Activated CD4-positive, alpha-beta T cell treated with anti-CD3 and anti-CD28 coated beads, Interleukin-2, amount 50 U/mL, for 4 hours (primary cell): ENCODE measurements at places on chromosomes 5 and 9.

- DNase-seq: no peak
Measured at GRCh38 chr9:125202846-125203618, 2.7 kb downstream of the RABEPK start.

- DNase-seq: no peak
Measured at GRCh38 chr9:97507428-97507984, 6.0 kb downstream of the TMOD1 start.

DNA sequence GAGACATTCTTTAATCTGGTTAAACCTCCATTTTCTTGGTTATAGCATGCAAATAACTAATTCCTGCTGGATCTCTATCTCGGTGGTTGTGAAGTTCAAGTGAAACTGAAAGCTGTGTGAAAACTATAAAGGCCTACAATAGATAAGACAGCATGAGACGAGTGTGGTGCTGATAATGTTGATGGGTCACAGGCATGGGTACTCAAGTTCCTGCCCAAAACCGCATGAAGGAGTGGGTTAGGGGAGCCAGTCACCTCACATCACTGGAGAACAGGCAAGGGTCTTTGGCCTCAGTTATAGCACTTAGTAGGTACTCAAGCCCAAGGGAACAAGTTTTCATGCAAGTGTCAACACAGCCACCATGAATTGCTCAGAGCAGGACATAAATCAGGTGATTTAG lies 16.7 kb downstream of the HMHB1 start:
- DNase-seq: no peak

DNA sequence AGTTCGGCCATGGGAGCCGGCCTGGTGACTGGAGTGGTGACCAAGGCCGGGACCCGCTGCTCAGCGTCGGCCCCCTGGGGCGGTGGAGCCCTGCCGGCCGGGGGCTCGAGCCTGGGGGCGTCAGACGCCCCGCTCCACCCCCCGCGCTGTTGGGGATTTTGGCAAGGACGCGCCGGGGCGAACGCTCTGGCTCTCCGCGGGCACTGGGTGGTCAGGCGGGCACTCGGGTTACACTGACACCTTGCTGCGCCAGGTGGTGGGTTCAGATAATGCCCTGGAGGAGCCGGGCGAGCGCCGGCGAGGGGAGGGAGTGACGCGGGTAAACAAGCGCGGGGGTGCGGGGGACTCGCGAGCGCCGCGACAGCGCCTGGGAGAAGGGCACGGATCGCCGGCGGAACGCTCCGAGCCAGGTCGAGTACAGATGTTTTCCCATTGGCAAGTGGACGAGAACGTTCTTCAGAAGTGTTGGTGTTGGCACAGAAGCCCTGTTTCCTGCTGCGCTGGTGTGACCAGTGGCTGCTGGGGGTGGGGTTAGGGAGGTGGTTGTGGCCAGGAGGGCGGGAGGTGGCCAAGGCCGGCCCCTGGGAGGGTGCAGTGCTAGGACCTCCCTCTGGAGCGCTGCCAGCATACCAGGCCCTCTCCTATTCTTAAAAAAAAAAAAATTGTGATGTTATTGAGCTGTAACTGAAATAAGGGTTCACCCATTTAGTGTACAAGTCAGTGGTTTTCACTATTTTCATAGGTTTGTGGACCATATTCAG lies 773 bp downstream of the SQSTM1 start:
- peak; percentile 72 for DNase-seq

GRCh38 chr5:137035480-137035878 lies 463.6 kb downstream of the SPOCK1 start:
- no peak for DNase-seq

DNA sequence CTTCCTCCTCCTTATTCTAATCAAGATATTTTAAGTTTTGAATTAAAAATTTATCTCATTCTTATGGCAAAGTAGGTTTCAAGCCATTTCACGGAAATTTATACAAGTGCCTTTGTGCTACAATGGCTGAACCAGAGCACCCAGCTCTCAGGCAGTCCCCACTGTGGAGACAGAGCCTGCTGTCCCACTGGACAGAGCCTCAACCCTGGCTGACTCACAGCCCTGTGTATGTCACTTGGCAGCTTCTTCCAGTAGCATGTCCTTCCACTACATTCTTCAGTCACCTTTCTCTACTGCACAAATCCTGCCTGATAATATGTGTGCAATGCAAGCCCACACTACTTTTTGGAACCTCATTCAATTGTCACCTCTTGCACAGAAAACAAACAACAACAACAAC lies 253.1 kb downstream of the PDE4D start:
- DNase-seq: no peak

GRCh38 chr9:129183495-129184218 lies 5.6 kb upstream of the IER5L start:
- no peak for DNase-seq

DNA sequence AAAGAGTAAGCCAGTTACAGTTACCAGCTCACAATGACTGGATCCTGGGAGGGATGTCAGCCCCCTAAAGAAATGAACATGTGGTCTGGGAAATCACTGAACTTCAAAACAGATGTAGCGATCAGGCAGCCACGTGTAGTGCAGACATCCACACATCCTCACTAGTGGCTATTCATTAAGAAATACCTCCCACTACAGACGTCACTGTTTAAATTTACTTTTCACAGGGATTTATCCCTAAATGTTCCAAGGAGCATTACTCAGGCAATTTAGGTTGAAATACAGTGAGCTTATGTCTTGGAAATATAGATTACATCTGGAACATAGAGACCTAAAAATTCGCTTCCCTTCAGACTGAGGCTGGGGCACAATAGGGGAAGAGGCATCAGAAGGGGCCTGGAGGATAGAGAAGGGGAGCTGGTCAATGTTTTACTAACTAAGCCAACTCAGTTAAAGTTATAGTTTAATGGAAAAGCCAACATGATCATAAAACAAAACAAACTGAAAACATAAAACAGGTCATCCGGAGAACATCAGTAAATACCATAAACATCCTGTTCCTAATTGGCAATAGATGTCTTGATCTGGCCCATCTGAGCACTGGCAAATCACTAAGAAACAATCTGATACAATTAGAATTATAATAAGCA lies 92.3 kb downstream of the FANCC start:
- DNase-seq: no peak

DNA sequence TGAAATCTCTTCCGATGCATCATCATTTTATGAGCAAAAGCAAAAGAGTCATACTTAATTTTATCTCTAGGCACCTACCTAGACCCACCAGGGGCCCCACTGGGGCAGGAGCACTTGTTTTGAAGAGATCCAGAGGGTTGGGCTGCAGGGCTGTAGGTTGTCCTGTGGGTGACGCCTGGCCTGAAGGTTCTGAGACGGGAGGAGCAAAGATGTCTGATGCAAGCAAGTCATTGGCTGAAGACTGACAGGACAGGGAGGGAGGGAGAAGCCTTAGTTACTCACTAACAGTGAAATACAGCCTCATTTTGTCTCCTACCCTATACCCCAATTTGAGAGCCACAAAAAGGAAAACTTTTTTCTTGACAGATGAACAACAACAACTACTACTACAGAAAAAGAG lies 17.1 kb upstream of the C9 start:
- no peak for DNase-seq

DNA sequence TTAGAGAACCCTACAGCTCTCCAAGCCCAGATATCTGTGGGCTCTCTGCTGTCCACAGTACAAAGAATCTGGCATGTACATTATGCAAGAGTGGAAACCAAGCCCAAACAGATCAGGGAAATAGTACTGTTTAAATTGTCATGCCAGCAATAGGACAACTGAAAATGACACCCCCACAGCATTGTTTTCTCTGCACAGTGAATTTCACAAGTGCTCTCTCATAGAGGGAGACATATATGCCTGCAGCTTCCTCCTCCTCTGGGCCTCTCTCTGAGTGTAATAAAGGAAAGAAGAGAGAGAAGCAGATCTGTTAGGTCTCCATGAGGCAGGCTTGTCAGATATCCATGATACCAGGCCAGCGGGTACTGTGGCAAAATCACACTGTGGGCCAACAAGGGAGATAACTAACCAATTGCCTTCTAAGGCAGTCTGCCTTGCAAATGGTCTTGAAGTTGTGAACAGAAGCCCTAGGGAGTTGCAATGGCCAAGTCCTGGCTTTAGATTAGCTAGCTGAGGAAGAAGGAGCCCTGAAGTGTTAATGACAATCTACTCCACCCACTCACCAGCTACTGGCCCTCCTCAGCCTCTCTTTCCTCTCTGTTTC lies 54.4 kb upstream of the JMY start:
- DNase-seq: no peak

DNA sequence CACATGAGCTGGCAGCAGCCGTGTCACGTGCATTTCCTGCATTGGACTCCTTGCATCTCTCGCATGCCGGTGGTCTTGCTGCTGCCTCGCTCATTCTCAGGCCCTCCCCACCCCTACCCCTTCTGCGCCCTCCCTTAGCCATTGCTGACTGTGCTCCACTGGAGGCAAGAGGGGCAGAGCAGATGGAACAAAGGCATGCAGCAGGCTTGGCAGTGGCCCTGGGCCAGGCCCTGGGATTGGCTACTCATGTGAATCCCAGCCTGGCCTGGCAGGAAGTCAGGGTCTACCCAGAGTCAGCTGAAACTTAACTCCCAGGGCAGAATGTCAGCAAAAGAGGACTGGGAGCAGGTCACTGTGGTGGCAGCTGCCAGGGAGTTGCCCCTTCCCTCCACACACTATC lies 62.3 kb downstream of the TSTD2 start:
- no peak for DNase-seq

DNA sequence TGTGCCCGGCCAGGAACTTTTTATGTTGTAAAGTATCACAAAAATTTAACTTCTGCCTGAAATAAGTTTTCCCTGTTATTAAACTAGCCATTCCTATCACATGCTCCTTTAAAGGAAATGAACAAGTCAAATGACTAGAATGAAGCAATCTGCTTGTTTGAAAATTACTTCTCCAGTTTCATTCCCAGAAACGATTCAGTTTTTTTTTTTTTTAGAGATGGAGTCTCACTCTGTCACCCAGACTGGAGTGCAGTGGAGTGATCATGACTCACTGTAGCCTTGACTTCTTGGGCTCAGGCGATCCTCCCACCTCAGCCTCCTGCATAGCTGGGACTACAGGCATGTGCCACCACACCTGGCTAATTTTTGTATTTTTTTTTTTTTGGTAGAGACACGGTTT lies 13.3 kb upstream of the GNG10 start:
- no peak for DNase-seq

DNA sequence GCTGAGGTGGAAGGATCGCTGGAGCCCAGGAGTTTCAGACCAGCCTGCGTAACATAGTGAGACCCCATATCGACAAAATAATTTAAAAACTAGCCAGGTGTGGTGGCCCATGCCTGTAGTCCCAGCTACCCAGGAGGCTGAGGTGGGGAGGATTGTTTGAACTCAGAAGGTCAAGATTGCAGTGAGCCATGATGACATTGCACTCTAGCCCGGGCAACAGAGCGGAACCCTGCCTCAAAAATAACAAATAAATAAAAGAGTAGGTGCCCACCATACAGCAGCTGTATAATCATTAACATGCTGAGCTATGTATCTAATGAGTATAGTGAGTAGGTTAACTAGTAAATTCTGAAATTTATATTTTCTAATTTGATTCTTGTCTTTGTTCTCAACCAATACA lies 11.0 kb upstream of the ATP6V0E1 start:
- no peak for DNase-seq

- DNase-seq: no peak
Measured at GRCh38 chr9:110064803-110065202, 143.2 kb downstream of the C9orf152 start.

DNA sequence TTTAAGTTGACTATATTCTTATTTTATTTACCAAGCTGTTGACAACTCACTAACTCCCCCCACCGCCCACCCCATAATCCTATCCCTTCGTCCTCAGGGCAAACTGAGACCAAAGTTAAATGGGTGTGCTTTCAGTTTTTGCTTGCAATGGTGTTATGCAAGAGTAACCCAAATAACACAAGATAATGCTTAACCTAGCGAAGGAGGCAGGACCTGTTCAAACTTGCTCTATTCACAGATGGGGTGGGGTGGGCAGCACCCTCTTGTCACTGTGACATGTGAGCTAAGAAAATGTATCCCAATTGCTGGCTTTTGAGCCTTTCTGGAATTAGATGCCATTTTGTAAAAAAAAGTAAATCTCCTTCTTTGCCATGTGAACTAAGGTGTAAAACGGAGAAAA lies 40.4 kb downstream of the GLIS3 start:
- DNase-seq: no peak

- DNase-seq: no peak
Measured at GRCh38 chr9:4642351-4642750, 19.7 kb upstream of the PLPP6 start.

- DNase-seq: no peak
Measured at GRCh38 chr5:66354422-66354821, 210.3 kb downstream of the SREK1 start.

DNA sequence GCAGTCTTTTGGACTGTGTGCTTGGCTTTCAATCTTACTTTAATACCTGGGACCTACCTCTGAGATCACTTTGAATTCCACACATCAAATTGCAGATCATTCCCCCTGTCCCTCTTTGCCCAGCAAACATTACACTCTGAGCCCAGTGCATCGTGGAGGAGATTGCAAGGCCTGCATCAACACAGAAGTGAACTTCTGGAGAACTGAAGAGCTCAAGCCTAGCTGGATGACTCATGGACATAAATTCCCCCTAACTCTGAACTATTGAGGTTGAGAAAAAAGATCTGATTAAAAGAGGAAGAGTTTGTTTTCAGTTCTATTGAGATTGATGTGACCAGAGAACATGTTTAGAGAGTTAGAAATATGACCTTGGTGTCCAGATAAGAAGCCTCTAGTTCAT lies 316.0 kb upstream of the DMAC1 start:
- no peak for DNase-seq

GRCh38 chr9:129177443-129177790 lies 644 bp downstream of the IER5L start:
- no peak for DNase-seq

GRCh38 chr9:12972608-12973589 lies 198.1 kb downstream of the LURAP1L start:
- DNase-seq: no peak

GRCh38 chr5:150515446-150515845 lies 7.5 kb downstream of the NDST1 start:
- DNase-seq: no peak

- no peak for DNase-seq
Measured at GRCh38 chr9:35689542-35690293, at the start of gene TPM2. TSS of gene TPM2 (minus strand) at chr9:35689925. CDS start at chr9:35689817, 108 bp downstream.

GRCh38 chr5:355958-356357 lies 34.4 kb downstream of the AHRR start:
- DNase-seq: no peak

- DNase-seq: no peak
Measured at GRCh38 chr9:129254566-129255287, 76.7 kb upstream of the IER5L start.

DNA sequence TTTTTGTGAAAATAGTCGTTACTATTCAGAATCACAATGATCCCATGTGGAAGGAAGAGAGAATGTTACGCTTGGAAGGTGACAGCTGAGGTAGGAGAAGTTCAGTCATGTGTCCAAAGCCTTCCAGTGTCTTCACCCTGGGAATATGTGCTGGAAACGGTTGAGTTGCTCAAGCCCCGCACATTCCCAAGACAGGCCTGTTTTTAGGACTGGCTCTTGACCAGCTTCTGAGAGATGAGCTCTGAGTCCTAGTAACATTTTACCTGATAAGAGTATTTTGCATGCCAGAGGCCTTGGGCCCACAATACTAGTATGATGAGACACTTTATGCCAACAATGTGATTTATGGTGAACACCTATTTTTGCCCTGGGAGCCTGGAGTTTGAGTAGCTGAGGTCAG lies 101.7 kb downstream of the LMNB1 start:
- no peak for DNase-seq
